ENCODE measurements at places on chromosomes 5 and 9. TPM values are rescaled to one million over a fixed set of nuclear protein-coding genes. Genes with fewer than 3 reads are reported as not detected.

The ZNF300 gene
- total RNA-seq: 5.2 TPM

The TAS2R1 gene
- total RNA-seq: not detected

The ADAMTS6 gene
- total RNA-seq: 2.6 TPM

The PCA3 gene
- not detected for total RNA-seq

The RUSC2 gene
- 29.2 TPM for total RNA-seq

The PCDH12 gene
- 12.0 TPM for total RNA-seq

The HTR1A gene
- not detected for total RNA-seq

The PAEP gene
- not detected for total RNA-seq

The CYLC2 gene
- not detected for total RNA-seq

The FABP6 gene
- not detected for total RNA-seq

The PCDH1 gene
- 20.9 TPM for total RNA-seq

The RNF183 gene
- not detected for total RNA-seq

The CCDC192 gene
- not detected for total RNA-seq

The CA9 gene
- under 0.01 TPM for total RNA-seq

The ARHGEF37 gene
- total RNA-seq: 2.1 TPM

The RAB14 gene
- 25.1 TPM for total RNA-seq

The MEGF10 gene
- 77.8 TPM for total RNA-seq

The F2RL1 gene
- 0.52 TPM for total RNA-seq

The ZNF462 gene
- total RNA-seq: 28.7 TPM

The CDH9 gene
- total RNA-seq: not detected

Measured in skeletal muscle tissue (tissue), 5 donors.